Stimulated activated CD4-positive, alpha-beta T cell treated with anti-CD3 and anti-CD28 coated beads, Interleukin-15, amount 100 ng/mL, for 48 hours (primary cell): ENCODE measurements at places on chromosomes 5 and 9.

DNA sequence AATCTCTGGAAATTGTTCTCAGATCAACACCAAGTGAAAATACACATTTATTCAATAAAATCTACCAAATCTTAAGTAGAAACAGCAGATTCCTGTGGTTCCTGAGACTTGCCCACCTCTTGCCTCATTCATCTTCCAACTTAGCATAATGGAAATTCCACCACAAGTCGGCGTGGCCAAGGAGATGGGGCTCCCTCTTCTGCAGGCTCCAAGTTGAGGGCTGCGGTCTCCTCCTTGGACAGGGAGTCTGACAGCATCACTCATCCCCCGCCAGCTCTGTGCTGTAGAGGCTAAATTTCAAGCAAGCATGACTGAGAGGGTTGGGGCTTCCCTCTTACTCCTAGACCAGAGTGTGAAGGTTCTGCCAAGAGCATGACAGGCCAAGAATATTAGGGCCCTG, 273.7 kb downstream of the DIRAS2 start:
- no peak for DNase-seq

GRCh38 chr5:57094753-57095683, 78.8 kb upstream of the GPBP1 start:
- DNase-seq = no peak

GRCh38 chr9:73118898-73119554, 32.6 kb upstream of the ANXA1 start:
- DNase-seq = no peak

DNA sequence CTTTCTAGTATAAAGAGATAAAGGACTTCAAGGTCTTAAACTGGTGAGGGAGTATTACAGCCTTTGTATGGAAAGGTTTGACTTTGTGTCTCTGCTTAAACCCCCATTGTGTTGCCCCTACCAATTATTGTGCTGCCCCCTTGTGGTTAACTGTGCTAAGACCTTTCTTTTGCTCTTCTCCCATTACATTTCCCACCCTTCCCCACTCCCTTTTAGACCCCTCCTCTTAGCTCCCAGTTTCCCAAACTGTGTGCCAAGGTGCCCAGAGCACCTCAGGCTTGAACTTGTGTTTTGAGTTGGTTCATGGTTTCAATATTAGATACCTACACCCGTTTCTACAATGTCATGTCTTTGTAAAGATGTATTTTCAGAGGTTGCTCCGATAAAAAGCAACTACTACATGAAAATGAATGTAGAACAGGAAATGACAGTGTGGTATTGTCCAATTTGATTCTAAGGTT, 2.9 kb downstream of the JAK2 start:
- DNase-seq = no peak

DNA sequence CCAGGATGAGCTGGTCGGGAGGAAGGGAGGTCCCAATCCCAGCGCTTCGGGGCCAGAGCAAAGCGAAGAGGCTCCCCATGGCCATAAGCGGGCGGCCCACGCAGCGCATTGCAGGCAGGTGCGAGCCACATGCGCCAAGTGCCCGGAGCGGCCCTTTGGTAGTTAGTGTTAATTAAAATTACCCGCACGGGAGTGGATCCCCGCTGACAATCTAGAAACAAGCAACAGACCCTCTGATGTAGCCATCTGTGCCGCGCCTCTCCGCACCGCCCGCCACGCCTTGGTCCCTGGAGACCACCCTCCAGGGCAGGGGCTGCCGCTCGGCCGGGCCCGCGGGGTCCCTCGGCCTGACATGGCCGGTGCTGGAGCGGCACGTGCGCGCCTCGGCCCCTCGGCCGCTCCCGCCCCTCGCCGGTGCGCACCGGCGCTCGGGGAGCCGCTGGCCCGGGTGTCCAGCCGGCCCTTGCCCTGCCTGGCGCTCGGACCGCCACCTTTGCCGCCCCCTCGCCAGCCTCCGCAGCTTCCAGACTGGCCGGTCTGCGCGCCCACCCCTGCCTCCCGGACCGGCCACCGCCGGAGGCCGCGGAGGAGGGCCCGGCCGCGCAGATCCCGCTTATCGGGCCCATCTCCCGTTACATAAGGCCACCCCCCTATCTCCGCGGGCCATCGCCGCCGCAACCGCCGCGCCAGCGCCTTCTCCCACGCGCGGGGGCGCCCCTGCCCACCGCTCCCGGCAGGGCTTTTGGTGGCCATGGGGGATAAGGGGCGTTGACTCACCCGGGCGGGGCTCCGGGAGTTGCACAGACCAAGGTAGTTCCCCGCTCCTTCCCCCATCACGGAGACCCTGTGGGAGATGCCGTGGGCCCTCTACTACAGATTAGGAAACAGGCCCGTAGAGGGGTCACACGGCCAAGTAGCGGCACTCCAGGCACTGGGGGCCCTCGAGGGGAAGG, 1.9 kb upstream of the IL13 start:
- DNase-seq = no peak

DNA sequence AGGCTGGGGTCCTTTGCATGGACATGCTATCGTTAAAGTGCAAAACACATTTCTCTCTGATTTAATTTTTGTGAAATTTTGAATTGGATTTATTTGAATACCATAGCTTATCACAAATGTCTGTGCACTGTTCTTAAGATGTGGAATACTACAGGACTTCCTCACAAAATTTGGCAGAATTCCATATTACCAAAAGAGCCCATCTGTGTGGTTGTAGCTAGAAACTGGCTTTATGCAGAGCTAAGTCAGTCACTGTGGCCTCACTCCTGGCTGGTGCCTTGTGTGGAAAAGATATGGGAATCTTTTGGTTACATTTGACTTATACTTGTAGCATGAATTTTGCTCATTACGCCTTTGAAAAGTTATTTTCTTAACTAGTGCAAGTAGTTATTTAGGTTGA, 35.5 kb downstream of the ACO1 start:
- no peak for DNase-seq

GRCh38 chr5:116456036-116456435, 118.6 kb downstream of the SEMA6A start:
- DNase-seq = no peak

DNA sequence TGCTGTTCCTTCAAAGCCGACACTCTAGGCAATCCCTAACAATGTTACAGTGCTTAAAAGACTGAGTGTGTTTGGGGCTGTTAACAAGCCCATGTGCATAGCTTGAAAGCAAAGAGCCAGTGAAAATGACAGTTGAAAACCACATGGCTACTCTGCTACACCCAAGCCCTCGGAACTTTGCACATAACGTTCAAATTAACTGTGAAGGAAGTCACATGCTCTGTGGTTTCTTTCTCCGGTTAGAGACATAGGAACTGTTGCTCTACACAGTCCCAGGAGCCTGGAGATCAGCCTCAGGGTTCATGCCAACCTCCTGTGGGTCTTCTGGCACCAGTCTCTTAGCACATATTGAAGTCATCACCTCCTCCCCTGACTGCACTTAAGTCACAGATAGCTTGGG, 51.1 kb downstream of the C9orf152 start:
- no peak for DNase-seq

GRCh38 chr5:40314275-40314674, 365.4 kb upstream of the PTGER4 start:
- DNase-seq = no peak

- DNase-seq = no peak
These were observed 12.9 kb downstream of the MINAR2 start for GRCh38 chr5:129760636-129761325.

DNA sequence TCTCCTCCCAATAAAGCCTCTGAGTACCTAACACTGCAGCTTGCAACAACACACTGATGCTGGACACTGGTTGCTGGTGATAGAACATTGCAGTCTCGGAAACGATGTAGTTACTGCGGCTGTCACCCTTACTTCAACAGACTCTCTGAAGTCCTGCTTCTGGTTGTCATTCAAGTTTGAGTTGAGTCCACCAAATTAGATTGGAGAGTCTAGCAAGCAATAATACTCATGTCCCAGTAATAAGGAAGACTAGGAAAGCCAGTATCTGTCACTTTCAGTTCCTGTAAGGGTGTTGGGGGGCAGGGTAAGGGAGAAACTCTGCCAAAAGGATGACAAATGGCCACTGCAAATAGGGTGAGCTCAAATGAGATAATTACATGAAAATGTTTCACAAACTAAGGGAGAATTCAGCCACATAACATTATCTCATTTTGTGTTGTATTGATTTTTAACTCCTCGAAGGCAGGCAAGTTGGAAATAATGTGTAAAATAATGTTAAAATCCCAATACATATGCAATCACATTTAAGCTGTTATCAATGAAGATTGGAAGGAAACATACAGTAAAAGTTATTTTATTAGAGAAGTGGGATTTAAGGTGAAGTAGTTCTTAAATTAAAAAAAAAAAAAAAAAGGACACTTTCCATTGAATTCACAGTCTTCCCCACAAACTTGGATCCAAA, 849 bp upstream of the IFT74 start:
- DNase-seq = no peak

- no peak for DNase-seq
These were observed 38.1 kb upstream of the ISL1 start for GRCh38 chr5:51345106-51345505.

DNA sequence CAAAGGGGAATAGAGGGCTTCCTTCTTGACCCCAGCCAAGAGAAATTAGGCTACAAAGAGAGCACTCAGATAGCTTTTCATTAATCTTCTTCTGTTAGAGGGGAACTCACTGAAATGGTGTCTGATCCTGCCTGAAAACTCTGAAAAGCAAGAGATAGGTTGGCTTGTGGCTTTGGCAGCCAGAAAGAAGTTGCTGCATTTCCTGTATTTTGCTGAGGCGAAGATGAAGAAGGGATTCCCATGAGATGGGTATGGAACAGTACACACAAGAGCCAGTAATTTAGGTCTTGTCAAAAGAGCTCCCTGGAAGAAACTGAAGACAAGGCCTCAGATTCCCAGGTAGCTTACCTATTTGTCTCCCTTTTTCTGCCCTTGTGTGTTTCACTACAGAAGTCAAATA, 120.9 kb upstream of the TARS1 start:
- DNase-seq = no peak

DNA sequence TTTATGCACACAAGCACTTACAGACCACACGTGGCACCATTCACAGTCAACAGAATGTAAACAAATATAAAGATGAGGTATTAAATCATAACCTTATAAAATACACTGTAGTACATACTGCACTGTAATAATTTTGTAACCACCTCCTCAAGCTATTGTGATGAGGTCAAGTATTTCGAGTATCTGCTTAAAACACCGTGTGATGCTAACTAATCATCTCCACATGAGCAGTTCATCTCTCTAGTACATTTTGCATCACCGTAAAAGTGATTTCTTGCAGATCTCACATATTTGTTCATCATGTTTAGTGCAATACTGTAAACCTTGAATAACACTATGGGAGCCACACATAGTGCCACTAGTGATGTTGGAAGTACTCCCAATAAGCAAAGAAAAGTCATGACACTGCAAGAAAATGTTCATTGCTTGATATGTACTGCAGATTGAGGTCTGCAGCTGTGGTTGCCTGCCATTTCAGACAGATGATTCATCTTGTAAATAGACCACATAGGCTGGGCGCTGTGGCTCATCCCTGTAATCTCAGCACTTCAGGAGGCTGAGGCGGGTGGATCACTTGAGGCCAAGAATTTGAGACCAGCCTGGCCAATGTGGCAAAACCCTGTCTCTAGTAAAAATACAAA, 44.3 kb downstream of the FOXB2 start:
- DNase-seq = no peak

DNA sequence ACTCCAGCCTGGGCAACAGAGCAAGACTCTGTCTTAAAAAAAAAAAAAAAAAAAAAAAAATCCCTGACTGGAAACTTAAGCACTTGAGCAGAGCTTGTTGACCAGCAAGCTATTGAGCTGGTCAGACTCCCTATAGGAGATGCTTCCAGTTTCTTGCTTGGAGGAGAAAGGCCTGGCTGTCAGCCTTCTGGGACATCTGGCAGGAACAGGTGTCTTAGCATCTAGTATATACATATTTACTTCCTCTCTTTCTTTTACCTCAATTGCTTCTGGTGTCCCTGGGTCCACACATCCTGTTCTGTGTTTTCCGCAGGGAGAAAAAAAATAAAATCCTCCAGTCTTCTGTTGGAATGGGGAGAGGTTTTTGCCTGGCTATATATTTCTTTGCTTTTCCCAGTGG, 60.1 kb downstream of the PRKACG start:
- no peak for DNase-seq

- DNase-seq = no peak
These were observed 18.7 kb downstream of the KCNIP1 start for GRCh38 chr5:170522211-170523141.

DNA sequence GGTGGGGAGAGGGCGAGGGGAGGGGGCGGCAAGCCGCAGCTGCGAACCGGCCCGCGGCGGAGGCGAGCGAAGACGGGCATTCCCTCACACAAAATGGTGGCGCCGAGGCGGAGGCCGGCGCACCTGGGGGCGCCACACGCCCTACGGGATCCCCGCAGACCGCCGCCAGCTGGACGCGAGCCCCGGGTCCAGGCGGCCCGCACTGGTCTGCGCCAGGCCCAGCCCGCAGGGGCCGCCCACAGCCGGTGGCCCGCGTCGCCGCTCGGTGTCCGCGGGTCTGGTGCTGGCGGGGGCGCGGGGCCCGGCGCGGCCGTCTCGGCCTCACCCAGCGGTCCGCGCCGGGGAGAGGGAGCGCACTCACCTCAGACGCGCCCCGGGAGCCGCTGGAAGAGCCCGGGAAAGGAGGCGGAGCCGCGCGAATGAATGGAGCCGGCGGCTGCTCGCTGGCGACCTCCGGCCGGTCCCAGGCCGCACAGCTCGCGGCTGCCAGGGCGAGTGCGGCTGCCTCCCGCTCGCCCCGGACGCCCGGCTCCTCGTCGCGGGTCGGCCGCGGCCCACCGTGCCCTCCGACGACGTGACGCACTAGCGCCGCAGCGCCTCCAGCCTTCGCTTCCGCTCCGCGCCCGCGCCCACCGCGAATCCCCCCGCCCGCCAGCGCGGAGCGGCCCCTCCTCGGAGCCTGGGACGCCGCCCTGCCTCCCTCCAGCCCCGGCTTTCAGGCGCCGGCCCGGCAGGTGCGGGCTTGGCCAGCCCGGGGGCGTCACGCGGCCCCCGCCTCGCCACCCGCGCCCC, at the start of gene FAM169A:
Gene FAM169A (minus strand): TSS at position 584 of the 792 bp plus-strand sequence. CDS start 24,711 bp downstream, outside the sequence.
- no peak for DNase-seq

DNA sequence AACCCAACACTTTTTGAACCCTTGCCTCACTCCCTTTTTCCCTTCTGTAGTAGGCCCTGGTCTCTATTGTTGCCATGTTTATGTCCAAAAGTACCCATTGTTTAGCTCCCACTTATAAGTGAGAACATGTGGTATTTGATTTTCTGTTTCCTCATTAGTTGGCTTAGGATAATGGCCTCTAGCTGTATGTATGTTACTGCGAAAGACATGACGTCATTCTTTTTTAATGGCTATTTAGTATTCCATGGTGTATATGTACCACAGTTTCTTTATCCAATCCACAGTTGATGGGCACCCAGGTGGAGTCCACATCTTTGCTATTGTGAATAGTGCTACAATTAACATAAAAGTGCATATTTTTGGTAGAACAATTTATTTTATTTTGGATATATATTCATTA, 90.3 kb upstream of the PTPRD start:
- DNase-seq = no peak

GRCh38 chr5:149681252-149681651, 48.9 kb upstream of the PPARGC1B start:
- DNase-seq = no peak

- no peak for DNase-seq
These were observed 67.5 kb upstream of the CPLX2 start for GRCh38 chr5:175803736-175804454.
